Stimulated activated CD4-positive, alpha-beta T cell treated with anti-CD3 and anti-CD28 coated beads, TNF-alpha, amount 100 ng/mL, for 1 hour (primary cell): ENCODE measurements at places on chromosomes 7 and 10.

DNA sequence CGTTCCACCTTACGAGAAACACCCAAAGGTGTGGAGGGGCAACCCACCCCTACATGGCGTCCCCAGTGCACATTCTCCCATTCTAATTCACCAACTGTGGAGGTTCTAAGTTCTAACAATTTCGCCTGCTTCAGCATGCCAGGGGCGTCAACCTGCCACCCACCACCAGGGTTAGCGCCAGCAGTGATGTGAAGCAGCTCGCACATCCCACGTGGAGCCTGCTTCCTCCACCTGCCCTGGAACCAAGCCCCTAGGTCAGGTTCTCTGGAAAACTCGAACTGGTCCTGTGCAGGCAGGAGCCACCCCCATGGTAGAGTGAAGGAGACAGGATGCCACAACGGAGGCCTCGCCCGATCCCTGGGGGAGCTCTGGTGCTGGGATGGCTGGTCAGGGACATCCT is 33.3 kb upstream of the FXYD4 start:
- DNase-seq = no peak

GRCh38 chr7:111138586-111138985 is 47.7 kb downstream of the LRRN3 start:
- DNase-seq = no peak

- DNase-seq = no peak
Observed at GRCh38 chr7:81887098-81888090, 117.5 kb upstream of the HGF start.

DNA sequence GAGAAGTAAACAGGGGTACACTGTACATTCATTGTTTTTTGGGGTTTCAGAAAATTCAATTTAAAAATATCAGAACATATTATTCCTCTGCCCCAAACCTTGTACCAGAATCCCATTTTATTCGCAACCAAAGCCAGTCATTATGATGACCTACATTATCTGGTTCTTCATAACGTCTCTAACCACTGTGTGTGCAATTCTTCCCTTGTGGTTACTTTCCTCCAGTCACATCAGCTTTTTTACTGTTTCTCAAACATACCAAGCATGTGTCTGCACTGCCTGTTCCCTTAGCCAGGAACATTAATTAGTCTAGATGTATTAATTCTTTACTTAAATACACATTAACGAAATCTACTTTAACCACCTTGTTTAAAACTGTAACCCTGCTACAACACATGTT is 64.8 kb downstream of the THSD7A start:
- no peak for DNase-seq

DNA sequence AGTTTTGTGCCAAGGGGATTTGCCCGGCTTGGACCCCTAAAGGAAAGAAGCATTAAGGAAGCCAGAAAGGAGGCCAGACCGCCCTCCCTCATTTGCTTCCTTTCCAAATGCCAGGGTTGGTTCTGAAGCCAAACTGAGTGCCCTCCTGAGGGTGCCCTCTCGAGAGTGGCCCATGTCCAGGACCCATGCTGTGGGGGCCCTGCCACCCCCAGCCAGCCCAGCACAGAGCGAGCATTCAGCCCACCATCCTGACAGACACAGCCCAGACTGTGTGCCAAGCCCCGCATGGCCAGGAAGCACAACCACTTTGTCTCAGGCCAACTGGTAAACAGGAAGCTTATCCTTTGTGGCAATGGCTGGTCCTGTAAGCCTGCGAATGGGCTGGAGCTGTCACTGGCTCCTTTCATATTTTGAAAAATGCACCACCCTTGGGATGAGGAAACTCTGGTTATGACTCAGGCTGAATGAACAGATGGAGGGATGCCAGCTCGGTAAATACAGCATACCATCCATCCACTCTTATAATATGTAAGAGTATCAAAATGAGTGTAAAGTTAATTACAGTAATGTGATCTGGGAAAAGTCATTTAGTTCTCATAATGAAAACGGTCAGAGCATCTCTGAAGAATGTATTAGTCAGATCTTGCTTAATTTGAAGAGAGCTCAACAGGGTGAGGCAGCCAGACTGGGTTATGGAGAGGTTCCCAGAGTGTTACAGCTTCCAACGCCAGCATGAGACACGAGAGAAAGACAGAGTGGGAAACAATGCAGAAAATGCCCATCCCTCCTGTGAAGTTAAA is 65.0 kb downstream of the STK17A start:
- no peak for DNase-seq

DNA sequence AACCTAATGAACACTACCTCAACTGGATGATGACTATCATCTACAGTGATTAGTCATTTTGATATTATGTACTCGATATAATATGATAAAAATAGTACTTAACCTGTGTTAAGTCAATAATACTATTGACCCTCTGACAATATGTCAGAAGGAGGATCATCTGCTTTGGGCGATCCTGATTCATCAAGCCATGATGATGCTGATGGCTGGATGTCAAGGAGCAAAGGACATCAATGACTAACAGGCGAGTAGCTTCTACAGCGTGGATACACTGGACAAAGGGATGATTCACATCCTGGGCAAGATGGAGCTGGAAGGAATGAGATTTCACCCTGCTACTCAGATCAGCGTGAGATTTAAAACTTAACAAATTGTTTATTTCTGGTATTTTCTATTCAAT is 94.4 kb upstream of the SKAP2 start:
- DNase-seq = no peak

DNA sequence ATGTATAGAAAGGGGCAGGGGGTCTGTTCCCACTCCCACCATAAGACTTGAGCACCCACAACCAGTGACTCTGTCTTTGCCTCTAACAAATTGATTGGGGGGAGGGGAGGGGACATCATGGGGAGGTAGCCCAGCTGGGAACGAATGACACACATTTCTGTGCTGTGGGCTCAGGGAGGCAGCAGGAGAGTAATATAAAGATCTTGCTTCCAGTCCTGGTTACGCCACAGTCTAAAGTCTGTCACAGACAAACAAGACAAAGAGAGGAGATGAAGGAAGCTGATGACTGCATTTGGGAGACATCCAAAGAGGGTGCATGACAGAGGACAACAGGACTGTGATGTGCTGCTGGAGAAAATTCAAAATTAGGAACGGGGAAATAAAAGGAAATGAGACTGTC is 153.9 kb downstream of the ACTR3B start:
- no peak for DNase-seq

DNA sequence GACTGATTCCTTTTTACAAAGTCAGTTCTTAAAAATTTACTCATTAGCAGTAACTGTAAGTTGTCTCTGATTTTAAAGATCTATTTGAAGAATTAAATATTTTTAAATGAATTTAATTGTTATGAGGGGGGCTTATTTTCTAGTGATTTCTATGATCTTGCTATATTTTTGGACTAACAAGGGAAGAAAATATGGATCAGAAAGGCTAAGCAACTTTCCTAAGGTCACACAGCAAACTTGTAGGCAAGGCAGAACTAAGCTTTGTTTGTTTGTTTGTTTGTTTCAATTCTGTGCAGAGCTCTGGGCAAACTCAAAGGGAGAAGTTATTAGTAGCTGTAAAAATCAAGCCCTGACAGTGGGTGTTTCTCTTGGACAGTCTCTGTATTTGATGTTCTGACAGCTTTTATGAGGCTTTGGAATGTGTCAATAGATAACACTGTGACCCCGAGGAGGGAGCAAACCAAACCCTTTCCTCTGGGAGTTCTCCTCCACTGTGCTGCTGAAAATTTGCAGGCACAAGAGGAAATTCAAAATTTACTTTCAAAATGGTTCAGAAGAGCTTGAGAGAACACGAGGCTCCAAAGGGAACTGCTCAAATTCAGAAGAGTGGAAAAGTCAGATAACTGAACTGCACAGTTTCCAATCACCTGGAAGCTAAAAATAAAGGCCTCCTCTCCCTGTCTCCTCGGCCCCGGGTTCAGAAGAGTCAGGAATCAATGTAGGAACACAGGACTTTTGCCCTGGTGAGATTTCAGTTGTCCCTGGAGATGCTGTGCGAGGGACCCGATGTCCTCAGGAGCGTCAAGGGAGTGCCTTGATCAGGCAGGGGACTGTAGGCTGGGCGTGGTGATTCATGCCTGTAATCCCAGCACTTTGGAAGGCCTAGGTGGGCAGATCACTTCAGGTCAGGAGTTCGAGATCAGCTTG is 325.7 kb downstream of the GATA3 start:
- DNase-seq = no peak

DNA sequence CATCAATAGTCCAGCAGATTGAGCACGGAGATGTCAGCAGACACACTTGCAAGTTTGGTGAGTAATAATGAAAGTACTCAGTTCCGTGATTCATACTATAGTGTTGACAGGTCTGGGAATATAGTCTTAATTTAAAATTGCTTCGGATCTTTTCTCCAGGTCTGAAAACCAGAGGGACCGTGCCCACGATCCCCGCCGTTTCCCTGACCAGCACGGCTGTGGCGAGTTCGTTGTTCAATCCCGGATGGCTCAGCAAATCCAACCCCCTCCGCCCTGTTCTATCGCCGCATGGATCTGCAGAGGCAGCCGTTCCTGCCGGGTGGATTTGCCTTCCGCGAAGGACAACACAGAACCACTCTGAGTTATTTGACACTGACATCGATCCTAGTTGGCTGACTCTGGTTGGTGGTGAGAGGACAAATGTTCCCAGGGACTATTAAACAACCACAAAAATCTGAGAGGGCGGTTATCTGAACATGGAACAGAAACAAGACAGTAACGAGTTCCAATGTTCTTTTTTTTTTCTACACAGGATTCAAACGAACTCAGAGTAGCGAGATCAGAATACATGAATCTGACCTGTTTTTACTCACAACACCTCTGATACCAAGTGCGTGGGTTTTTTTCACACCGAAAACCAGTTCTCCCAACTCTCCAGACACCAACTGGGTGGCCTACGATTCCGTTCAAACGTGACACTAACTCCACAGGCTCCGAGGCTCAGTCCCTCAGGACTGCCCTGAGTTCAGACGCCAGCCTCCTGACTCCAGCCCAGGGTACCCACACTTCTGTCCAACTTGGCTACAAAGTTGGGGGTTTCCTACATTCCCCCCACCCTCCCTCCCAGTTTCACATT is 52.7 kb downstream of the RBM17 start:
- DNase-seq = no peak

DNA sequence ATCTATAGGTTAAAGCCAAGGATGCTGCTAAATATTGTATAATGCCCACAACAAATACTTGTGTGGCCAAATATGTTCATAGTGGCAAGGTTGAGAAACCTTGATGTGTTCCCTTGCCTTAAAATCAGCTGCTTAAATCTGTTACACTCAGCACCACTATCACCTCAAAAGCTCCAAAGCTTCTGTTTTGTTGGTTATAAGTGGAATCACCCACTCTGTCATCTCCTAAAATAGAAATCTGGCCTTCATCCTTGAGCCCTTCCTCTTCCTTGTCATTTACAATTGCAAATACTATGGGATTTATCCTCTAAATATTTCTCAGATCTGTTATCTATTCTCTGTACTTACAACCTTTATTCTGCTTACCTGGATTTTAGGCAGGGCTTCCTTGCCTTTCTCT is 61.4 kb downstream of the CPED1 start:
- no peak for DNase-seq

DNA sequence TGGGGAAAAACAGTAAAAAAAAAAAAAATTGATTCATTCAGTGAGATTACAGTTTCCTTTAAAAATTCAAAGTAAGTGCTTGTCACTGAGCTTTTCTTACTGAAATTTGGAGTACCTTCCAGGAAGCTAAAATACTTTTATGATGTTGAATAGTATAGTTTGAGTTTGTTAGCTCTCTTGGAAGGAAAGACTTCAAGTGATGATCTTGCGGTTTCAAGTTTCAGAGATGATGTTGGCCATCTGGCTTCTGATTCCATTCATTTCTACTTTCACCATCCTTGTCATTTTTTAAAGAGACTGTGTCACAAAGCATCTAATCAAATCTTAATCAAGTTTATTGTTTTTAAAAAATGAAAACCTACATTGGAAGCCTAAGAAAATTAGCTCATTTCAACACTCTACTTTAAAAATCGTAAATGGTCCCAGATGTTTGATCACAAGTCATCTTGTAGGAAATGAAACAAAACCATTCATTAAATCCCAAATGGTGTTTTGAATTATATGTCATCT is 4.9 kb upstream of the HERPUD2 start:
- no peak for DNase-seq

GRCh38 chr7:86653919-86654659 is 10.4 kb downstream of the GRM3 start:
- DNase-seq = no peak

- DNase-seq = no peak
Observed at GRCh38 chr7:22842973-22843372, 20.3 kb upstream of the TOMM7 start.

GRCh38 chr10:71234970-71235685 is 22.8 kb downstream of the UNC5B start:
- DNase-seq = no peak

GRCh38 chr10:70664702-70665195 is 7.6 kb upstream of the ADAMTS14 start:
- DNase-seq = no peak

GRCh38 chr10:62817766-62818425 is 1.7 kb upstream of the EGR2 start:
- DNase-seq = peak; percentile 65

- no peak for DNase-seq
Observed at GRCh38 chr7:137696376-137696775, 150.4 kb downstream of the DGKI start.

- no peak for DNase-seq
Observed at GRCh38 chr7:79855172-79855571, 279.5 kb upstream of the GNAI1 start.

DNA sequence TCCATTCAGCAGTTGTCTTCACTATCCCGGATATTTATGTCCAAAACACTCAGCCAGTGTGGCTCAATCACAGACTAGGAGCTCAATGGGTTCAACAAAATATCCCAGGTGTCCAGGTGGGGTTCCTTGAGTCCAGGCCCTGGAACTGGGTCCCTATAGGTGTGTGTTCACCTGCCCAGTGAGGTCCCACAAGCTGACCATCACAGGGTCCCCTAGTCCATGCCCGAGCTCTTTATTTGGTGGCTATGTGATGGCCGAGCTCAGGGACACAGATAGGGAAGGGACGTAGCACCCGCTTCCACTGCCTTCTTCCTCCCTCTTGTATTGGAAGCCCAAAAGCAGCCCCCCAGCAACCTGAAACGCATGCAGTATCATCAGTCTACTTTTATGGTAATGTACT is 78.9 kb upstream of the DDC start:
- DNase-seq = no peak

DNA sequence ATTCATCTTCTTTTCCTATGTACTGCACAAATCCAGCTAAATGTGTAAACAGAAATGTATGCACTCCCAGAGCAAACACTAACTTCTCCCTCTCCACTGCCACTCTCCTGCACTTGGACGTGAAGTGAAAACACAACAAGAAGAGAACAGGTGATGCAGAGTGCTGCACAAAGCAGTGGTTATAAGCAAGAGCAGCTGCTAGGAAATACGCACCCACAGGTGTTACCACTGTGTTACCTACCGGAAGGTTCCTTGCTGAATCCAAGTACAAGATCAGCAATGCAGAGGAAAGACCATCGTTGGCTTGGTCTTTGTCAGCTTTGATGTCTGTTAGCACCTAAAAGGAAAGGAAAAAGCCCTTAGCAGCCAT is 54.6 kb upstream of the NCAPG2 start:
- no peak for DNase-seq

GRCh38 chr10:35331894-35332640 is 4.2 kb upstream of the CCNY start:
- no peak for DNase-seq

GRCh38 chr10:69963178-69963834 is 89.3 kb upstream of the MACROH2A2 start:
- no peak for DNase-seq
